Naive thymus-derived CD4-positive, alpha-beta T cell (primary cell): ENCODE measurements at places on chromosomes 3 and 15.

DNA sequence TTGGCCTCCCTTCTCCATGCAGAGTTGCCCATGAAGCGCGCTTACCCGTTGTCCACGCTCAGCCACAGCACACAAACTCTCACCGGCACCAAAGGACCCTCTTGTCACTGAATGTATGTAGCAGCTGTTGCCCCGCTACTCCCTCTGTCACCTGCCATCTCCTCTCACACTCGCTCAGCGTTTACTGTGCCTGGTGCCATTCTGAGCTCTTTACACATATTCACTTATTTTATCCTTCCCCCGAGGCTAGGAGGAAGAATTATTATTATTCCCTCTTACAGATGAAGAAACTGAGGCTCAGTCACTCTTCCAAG lies 41.7 kb upstream of the PRR23E start:
- DNase-seq: no peak

DNA sequence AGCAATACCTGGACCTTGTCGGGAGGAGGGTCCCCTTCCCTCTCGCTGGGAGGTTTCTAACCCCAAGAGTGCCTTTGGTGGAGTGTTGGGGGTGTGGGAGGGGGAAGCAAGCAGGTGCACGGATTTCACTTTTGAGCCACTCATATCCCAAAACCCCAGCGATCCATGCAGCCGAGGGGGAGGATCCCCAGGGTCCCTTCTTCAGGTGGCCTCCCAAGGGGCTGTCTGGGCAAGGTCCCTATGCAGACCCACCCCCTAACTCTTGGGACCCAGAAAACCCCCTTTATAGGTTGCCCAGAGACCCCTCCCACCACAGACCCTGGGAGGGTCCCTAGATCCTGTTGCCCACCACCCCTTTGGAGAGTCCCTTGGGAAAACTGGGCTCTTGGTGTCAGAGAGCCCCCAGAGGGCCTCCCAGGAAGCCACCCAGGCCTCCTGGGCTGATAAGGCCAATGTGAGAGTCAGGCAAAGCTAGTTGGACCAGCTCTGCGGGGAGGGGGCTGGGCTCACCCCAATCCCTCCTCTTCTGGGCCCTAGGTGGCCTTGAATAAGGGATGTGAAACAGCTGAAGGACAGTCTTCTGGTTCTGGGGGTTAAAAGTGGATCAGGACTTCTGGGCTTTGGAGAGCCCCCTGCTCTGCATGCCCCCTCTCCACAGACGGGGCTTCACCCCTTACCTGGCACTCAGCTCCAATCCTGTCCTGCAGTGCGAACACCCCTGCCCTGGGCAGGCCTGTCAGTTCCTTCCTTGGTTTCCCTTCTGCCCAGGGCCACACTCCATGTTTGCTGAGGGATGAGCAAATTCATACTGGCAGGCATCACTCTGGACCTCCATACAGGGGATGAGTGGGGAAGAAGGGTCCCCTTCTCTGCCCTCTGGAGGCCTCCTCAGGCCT lies 932 bp upstream of the PLCD1 start:
- DNase-seq: no peak

- DNase-seq: no peak
Observed at GRCh38 chr3:46895761-46896160, 18.2 kb downstream of the PTH1R start.

DNA sequence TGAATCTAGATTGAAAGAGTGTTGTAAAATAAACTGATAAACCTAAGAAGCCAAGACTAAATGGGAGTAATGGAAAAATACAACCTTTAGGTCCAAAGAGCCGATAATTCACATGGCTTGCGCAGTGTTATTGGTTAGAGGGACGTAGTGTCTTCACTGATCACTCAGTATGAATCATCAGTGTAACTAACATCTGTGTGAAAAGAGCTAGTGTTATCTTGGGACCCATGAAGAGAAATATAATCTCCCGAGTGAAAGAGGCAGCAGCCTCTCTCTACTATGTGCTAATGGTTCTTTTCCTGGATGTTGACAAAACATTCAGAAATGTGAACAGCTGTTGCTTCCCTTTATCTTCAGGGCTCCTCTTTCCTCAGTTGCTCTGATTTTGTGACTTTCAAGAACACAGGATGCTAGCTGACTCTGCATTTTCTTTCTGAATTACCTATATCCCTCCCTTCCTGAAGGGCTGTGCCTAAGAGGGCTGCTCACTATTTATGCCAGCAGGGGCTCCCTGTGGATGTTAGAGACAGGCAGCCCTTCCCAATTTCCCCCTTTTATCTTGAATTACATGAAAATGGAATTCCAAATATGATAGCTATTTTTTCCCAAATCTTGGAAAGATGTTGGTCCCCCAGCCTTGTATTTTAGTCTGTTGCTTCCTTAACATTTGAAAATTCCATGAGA lies 128.8 kb downstream of the GRM7 start:
- no peak for DNase-seq

GRCh38 chr3:188749010-188749617 lies 422.7 kb upstream of the TPRG1 start:
- no peak for DNase-seq

DNA sequence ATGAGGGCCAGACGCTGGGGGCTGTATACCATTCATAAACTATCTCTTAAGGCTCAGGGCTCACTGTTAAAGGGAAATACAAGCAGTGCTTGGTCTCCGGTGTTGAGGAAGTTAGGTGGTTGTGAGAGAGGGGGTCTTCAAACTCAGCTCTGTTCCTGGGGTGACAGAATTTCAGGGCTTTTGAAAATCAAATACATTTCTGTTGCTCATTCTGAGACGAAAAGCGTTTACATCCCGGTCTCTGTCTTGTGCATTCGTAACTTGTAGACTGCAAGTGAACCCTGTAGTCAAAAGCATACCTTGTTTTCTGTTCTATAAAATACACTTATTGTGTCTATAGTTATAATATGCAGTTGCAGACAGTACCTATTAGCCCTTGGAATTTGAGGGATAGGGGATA lies 1.7 kb downstream of the SLCO3A1 start:
- DNase-seq: no peak

DNA sequence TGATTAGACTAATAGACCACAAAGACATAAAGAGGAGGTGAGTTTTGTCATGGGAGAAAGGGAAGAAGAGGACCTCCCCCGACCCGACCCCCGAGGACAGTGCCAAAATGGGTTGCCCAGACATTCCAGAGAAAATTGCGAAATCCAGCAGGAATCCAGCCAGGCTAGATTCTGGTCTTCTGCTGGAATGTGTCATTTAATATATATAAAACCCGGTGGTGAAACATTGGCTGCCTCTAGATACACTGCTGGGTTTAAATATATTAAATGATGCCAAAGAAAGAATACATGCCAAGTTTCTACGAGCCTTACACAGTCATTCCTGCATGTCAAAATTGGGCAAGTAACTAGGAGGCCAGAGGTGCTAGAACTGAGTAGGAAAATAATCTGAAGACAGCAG lies 45.3 kb upstream of the SPESP1 start:
- DNase-seq: no peak

GRCh38 chr3:14595561-14595960 lies 55.4 kb upstream of the GRIP2 start:
- no peak for DNase-seq

GRCh38 chr3:157103280-157103679 lies 56.7 kb downstream of the CCNL1 start:
- DNase-seq: no peak

GRCh38 chr3:43181202-43181821 lies 75.4 kb upstream of the POMGNT2 start:
- DNase-seq: peak; percentile 33

DNA sequence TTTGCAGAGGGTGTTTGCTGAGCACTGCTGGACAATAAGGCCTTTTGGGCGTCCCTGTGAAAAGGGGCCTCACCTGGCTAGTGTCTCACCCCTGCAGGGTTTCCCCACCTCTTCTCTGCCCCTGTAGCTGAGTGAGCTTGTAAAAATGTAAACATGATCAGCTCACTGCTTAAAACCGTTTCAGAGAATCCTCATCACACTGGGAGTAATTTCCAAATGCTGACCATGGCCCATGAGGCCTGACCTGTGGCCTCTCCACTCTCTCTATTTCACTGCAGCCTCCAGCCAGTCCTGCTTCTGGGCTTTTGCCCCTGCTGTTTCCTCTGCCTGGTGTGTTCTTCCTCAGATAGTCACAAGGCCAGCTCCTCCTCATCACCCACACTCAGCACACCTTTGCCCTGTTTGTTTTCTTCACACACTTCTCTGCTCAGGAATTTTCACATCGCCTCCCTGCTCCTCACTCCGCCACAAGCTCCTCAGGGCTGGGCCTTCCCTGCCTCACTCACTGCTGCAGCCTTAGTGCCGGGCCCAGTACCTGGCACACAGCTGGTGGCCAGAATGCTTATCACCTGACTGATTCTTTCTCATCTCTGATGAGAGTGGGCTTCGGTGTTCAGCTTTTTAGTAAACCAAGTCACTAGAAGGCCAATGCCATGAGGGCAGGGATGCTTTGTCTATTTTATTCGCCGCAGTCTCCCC lies 79.3 kb upstream of the SEC13 start:
- no peak for DNase-seq

DNA sequence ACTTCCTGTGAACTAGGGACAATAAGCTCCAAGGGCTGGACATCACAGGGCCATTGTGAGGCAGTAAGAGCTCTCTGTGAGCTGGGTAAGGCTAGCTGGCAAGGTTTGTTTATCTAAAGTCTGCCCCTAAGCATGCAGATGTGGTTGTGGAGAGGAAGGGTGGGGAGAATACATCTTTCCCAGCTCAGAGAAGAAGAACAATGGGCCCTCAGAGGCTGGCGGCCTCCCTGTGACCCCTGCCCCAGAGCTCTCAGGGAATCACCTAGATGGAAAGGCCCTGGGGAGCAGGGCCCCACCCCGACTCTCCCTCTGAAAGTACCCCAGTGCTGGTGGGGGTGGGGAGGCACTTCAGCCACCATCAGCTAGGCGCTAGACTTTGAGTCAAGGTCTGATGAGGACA lies 4.3 kb upstream of the AP3B2 start:
- no peak for DNase-seq

DNA sequence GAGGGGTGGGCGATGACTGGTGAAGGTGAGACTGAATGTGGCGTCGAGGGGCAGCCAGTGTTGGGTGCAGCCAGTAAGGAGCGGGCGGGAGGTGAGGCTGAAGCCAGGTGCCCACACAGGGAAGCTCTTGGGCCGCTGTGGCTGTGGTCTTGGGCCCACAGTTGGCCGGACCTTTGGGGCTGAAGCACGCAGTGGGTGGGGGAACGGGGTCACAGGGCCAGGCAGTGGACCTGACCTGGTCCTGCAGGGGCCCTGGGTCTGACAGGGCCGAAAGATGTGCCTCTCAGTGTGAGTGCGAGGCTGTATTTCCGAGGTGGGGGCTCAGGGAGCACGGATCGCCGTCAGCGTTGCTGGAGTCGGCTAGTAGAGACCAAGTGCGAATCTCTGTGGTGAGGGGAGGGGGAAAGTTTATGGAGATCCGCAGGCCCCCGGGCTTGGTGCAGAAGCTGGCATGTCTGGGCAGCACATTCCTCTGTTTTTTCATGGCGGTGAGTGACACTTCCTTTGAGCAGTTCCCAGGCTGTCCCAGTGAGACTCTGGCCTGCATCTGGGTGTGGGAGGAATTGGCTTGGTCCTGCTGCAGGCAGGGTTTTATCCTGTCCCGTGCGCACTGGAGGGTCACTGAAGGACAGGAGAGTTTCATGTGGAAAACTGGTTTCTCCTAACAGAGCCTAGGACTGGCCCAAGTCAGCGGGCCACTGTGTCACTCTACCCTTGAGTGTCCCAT lies 100.8 kb downstream of the TMEM266 start:
- no peak for DNase-seq

DNA sequence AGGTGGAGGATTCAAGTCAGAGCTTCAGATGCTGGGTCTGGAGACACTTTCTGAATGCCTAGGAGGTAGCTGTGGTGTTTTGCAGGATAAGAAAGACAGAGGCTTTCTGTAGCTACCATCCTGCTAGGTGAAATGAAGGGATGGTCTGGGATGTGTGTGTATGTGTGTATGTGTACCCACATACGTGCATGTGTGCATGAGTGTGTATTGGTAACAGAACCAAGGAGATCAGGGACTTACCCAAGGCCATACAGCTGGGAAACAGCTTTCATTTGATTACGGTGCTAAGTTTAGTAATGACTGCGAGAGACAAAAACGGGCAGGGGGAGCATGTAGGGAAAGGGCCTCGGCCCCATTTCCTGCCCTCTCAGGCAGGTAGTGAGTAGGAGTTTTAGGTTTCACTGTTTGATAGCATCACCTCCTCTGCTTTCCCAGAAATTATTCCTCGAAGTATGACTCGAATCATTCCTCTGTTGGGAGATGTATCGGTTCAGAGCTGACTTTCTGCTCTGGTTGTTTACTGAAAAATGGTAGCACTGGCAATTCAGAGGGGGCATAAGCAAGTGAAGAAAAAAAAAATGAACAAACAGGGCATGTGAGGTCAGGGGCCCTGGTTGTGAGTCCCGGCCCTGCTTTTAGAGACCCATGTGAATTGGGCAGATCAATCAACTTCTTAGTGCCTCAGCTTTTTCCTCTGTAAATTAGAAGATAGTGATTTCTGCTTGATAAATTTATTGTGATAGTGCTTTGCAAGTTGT lies 130.7 kb downstream of the LPP start:
- no peak for DNase-seq

DNA sequence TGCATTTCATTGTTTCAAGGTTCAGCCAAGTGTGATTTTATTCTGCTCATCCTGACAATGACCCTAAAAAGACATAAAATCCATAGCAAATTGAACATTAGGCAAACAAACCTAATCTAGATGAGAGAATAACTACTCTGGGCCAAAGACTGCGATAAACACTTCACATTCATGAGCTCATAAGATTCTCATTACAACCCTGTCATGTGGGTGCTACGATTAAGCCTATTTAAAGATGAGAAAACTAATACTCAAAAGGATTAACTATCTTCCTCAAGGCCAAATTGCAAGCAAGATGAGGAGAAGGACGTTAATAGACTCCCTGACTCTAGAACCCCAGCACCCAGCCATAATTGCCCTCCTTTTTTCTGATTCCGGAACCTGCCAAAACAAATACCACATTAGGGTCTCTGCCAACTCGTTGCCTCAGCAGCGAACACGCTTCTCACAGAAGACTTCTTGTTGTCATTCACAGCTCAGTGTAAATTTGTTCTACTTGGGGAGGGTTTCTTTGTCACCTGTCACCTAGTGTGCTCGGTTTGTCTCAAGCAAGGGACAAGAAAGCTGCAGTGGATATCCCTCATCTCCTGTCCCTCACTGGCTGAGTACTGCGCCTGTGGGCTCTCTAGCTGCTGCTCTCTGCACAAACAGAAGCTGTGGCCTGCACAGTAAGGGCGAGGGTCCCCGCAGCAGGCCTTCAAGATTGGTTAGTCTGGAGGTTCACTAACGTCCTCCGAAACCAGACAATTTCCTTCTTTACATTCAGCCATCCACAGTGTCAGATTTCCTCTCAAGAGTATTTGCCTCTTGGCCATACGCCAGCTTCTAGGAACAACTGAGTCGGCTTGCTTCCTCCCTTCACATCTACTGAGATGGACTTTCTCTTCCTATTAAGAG lies 200.0 kb upstream of the UBE2E2 start:
- DNase-seq: no peak
